ENCODE measurements at places on chromosomes 13 and 19.

GRCh38 chr13:30991922-30992321, 59.5 kb downstream of the TEX26 start:
- DNase-seq: no peak

DNA sequence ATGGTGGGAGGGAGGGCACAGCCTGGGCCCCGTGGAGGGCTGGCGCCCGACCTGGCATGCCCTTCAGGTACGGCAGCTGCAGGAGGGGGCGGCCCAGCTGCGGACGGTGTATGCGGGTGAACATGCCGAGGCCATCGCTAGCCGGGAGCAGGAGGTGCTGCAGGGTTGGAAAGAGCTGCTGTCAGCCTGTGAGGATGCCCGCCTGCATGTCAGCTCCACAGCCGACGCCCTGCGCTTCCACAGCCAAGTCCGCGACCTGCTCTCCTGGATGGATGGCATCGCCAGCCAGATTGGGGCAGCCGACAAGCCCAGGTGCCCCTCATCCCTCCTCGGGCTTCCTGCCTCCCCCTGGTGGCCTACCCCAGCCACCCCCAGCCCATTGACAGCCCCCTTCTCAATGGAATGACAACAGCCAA, 16.6 kb upstream of the SHKBP1 start:
- DNase-seq: no peak

DNA sequence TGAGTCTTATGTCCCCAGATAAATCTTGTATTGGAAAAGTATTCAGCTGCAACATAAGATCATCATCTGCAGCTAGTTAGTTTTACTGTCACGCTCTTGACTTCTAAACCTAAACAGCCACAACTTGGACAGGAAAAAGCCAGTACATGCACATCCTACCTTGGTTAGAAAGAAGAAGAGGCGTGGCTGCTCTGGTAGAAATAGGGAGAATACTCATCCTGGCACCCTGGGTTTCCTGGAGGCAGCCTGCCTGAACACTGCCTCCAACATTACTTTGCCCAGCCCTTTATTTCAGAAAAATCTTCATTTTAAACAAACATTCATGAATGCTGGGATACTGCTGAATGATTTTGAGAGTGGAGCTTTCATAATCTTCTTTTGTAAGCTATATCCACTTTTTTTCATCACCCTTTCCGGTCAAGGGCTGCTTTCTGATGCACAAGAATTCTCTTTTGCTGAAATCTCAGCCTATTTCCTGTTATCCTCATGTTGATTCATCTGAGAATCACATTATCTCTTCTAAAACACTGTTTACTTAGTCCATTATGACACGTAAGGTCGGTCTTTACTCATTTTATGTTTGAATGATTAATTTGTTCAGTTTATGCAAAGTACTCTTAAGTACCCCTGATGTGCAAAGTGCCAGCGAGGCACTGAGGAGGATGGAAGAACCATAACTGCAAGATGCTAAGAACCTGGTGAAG, 55.2 kb downstream of the STARD13 start:
- peak; percentile 71 for DNase-seq

DNA sequence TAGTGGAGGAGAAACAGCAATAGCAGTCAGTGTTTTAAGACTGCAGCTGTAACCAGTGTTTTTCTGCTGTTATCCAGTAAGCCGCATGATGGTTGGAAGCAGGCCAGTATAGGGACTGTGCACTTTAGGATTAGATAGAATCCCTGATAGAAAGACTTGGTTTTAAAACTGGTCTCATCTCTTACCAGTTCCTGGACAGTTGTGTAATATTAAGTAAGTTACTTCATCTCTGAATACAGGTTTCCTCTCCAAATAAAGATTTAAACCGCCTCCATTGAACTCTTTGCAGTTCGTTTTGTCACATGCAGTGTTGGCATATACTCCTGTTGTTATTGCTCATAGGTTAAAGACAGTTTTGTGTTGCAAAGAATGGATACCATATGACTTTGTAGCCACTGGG, 25.6 kb downstream of the URI1 start:
- no peak for DNase-seq

DNA sequence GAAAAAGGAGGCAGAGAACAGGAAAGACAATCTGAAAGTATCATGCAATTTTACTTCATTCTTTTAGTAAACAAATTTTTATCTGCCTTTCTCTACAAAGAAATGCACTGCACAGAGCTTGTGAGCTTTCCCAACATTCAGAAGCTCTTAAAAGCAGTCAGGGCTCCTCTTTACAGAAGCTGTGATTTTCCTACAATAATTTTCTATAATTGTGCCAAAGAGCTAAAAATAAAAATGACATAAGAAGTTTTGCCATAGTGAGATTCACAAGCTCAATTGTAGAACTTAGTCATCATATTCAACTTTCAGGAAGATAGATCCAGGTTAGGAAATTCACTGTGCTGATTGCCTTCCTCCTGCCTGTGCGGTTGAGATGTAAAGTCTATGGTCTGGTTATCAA, 341.4 kb downstream of the PCDH9 start:
- no peak for DNase-seq

DNA sequence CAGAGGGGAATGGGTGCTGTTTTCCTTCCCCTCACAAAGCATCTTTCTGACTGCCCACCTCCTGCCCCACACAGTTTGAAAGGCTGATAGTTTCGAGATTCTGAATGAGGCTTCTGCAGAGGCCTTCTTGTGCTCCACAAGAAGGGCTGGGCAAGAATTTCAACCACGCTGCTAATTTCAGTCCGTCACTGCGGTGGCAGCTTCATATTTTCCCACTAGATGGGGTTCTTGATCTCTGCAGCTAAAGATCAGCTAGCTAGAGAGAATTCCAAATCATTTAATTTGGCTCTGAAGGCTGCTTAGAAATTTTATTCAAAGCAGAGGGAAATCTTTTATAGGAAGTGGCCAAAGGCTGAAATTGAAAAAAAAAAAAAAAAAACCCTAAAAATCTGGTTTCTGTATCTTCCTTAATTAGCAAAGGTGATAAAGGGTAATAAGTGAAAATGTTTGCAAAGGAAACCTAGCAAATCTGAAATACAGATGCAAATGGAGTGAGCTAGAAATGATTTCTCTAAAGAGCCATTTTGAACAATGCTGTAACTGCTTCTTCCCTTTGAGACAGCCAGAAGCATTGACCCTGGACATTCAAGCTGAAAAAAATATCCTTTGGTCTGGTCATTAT, 38.0 kb upstream of the C13orf42 start:
- DNase-seq: peak; percentile 36

GRCh38 chr13:61276401-61276800, 139.2 kb downstream of the PCDH20 start:
- no peak for DNase-seq

- peak; percentile 96 for DNase-seq
Measured at GRCh38 chr19:38004521-38005223, 97.7 kb downstream of the SIPA1L3 start.

DNA sequence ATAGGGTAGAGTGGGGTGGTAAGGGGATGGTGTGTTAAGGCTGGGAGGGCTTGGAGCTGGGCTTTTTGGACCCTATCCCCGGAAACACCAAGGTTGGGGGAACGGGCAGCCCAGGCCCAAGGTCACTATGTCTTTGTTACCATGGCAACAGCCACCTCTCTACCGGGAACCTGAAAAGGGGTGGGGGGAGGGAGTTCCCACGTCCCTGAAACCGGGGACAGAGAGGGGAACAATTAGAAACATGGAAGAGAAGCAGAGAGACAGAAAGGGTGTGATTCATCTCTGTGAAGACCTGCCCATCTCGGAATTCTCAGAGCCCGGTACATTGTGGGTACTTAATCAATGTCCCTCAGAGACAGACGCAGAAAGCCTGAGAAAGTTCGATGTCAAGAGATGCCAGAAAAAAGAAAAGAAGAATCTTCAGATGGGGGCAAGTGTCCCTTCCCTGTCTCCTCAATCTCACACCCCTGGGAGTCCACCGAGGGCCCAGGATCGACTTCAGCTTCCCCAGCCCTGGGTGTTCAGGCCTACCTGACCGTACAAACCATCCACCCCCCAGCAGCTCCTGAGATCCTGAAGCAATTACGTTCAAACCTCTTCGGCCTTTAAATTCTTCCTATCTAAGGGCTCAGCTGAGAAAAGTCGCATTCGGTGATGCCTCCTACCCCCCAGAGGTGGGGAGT, 6.8 kb upstream of the LRFN1 start:
- DNase-seq: no peak

GRCh38 chr19:13020002-13020414, 24.7 kb downstream of the NFIX start:
- no peak for DNase-seq

DNA sequence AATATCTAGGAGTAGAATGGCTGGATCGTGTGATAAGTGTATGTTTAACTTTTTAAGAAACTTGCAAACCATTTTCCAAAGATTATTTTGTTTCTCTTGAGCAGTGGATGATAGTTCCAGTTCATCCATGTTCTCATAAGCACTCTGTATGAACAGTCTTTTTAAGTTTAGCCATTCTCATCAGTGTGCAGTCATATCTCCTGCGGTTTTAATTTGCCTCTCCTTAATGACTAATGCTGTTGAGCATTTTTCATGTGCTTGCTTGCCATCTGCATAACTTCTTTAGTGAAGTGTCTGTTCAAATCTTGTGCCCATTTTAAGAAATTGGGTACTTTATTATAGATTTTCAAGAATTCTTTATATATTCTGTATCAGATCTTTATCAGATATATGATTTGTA, 58.6 kb downstream of the WASF3 start:
- DNase-seq: peak; percentile 79

GRCh38 chr13:73618275-73618865, 515.8 kb downstream of the KLF12 start:
- no peak for DNase-seq

DNA sequence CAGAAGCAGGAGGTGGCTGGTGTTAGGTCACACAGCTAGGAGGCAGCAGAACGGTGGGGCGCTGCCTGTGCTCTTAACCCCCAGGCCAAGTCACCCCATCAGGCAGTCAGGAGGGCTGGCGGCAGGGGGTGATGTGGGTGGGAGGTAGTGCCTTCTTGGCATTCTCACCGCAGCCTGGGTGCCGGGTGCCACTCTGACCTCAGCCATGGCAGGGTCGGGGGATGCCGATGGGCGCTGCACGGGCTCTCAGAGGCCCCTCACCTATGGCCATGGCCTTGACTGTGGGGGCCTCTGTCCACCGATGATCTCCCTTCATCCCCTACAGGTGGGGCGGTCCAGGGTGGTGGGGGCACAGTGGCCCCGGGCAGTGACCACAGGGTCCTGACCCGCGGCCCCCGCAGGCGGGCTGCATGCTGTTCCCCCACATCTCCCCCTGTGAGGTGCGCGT, 5.6 kb downstream of the PTOV1 start:
- no peak for DNase-seq

DNA sequence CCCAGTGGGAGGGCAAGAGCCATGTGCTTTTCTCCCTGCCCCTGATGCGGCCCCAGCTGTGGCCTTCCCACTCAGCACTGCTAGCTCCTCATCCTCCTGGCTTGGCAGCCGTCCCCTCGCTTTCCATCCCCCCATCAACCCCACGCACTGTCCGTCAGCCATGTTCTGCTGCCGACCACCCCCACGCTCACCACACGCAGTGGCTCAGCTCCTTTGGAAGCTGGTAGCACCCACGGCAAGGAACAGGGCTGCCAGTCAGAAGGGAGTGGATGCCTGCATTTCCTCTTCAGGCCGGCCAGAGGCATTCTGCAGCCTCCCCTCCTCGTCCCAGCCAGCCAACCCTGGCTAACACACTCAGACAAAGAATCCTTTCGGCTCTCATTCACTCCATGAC, 6.3 kb downstream of the CALM3 start:
- DNase-seq: no peak

DNA sequence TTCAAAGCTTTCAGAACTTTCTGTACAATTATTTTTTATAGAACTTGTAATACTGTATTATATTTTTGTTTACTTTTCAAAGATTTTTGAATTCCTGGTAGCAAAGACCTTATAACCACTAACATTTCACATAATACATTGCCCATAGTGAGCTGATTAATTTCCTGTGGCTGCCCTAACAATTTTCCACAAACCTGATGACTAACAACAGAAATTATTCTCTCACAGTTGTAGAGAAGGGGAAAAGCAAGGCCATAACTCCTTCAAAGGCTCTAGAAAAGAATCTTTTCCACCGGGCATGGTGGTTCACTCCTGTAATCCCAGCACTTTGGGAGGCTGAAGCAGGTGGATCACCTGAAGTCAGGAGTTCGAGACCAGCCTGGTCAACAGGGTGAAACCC, 19.1 kb downstream of the KLF12 start:
- DNase-seq: peak; percentile 84

GRCh38 chr19:19460258-19460731, 54.8 kb downstream of the GATAD2A start:
- peak; percentile 42 for DNase-seq

DNA sequence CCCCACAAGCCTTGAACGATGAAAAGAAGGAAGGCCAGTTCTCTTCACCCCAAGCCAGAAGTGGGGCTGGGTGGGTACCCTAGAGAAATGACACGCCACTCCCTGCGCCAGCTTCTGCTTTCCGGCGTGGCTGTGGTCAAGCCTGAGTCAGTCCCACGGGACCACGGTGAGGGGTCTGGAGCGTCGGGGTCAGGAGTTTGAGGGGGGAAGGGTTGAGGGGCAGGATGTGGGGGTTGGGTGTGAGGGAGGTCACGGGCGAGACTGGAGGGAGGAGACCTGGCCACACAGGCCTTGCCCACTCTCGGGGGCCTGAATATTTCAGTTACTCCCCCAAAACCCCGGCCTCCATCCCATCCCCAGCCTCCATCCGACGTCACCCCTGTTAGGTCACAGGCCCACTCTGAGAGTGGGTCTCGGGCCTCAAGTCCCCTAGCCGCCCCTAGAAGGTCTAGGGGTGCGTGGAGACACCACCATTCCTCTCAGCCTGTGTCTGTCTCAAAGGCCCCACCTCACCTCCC, 500 bp upstream of the IFI30 start:
- DNase-seq: no peak

DNA sequence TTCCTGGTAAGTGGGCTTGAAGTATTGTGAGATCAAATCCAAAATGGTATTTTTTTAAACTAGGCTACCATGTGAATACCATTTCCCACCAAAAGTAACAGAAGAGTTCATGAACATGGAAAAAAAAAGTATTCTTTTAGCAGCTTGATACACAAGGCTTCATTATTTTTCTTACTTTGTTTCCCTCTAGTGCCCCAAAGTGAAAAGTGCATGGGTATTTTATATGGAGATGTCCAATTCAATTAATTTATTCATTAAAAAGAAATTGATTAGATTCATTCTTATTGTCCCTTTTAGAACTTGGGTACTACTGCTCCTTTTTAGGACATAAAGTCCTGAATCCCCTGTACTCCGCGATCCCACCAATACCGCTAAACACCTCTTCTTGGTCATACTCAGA, 28.6 kb upstream of the SCEL start:
- peak; percentile 12 for DNase-seq

GRCh38 chr19:6288737-6289136, 9.0 kb upstream of the MLLT1 start:
- no peak for DNase-seq
